ENCODE measurements at places on chromosomes 1 and 21. TPM values are rescaled to one million over a fixed set of nuclear protein-coding genes. Genes with fewer than 3 reads are reported as not detected.

RNU1-3 gene
- 29,651 TPM for total RNA-seq

ZNF697 gene
- total RNA-seq, result 13.8 TPM

C8A gene
- total RNA-seq, result not detected

PEAR1 gene
- total RNA-seq, result 12.7 TPM

CCDC27 gene
- not detected for total RNA-seq

GNB1 gene
- total RNA-seq, result 238 TPM

C8B gene
- not detected for total RNA-seq

SMCP gene
- not detected for total RNA-seq

NPHS2 gene
- not detected for total RNA-seq

C2CD4D gene
- total RNA-seq, result not detected

DNA sequence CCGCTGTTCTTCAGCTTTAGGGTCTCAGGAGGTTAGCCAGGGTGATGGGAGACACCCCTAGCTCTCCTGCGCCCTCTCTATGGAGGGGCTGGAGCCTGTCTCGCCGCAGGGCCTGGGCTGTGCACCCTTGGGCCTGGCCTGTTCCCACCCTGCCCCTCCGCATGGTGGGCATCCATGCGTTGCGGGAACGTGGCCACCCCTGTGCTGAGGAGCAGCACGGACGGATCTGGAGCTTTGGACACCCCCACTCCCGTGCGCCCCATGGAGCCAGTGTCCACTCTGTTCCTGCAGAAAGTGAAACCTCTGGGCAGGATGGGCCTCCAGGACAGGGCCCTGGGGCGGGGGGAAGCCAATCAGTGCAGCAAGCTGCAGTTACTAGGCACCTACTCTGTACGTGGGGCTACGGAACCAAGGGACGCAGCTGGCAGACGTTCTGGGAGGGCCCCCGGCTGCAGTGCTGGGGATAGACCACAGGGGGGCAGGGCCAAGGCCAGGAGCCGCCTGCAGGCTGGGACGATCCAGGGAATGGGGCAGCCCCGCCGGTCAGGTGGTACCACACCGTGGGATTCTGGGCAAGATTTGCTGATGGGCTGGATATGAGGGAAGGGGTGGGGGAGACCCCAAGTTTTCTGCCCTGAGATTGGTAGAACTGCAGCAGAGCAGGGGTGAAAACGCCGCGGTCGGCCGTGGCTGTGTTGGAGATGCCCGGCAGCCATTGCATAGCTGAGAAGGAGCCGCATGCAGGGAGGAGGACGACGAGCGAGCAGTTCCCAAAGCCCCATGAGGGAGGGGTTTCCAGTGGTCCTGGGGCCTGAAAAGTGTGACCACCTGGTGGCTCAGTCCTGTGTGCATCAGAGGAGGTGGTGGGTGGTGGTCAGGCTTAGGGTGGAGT lies 43.3 kb downstream of the TP73 start:
- peaks cover 34% of the 10 kb centered on the region for H3K4me1 ChIP-seq
- DNase-seq, result no peak
- H3K27ac ChIP-seq, result no peak overlapping the region
- H3K4me3 ChIP-seq, result no peak overlapping the region

DNA sequence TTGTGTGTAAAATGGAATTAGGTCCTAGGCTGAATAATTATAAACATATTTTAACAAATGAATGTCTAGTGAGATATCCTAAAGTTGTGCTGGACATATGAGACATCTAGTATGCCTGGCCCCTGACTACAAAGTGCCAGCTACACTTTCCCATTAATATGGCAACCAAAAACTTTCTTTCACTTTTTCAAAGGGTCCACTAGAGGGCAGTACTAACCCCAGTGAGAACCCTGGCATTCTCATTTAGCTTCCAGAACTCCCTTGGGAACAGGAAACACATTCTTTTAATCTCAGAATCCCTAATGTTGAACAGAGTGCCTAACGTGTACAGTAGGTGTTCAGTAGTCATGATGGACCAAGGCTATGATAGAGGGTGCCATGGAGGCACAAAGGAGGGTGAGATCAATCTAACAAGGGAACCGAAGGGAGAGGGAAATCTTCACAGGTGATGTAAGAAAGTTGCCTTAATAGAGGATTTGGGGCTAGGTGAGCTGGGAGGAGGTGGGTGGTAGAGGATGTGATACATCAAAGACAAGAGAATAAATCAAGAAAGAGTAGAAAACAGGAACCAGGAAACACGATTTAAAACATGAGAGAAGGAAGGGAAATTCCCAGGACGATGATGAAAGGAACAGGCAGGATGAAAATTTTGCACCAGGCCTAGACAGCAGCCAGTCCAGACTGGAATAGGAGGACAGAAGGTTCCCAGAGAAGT lies 41.6 kb downstream of the NSL1 start:
- no peak for DNase-seq
- no peak overlapping the region for H3K4me3 ChIP-seq
- no peaks in the 10 kb centered on the region for H3K4me1 ChIP-seq
- no peak overlapping the region for H3K27ac ChIP-seq
- H3K36me3 ChIP-seq, result no peaks in the 10 kb centered on the region

DNA sequence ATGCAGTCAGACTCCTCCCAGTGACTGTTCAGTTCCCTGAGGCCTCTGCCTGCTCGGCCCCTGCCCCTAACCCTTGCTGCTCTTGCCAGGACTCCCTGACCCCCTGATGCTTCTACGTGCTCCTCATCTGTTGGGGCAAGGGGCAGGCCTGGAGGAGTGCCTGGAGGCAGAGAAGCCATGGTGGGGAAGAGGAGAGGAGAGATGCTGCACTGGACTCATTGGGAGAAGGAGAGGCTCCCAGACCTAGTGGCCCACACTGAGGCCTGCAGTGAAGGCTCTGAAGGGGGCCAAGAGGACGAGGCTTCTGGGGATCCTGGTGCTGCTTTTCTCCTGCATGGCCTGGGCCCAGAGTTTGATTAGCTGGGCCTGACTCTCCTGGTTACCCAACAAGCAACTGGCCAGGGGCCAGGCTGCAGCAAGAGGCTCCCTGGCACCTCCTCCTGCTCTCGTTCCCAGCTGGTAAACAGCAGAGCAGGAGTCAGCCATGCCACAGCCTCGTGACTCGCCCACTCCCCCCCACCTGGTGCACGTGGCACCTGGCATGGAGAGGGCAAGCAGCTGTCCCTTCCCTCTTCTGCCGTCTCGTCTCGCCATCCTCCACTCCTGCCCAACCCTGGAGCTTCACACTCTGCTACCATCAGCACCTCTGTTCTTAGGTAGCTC lies 847 bp upstream of the RORC start:
- H3K27me3 ChIP-seq, result peaks cover 7% of the 10 kb centered on the region
- H3K27ac ChIP-seq, result no peak overlapping the region
- peaks cover 27% of the 10 kb centered on the region for H3K4me1 ChIP-seq

DNA sequence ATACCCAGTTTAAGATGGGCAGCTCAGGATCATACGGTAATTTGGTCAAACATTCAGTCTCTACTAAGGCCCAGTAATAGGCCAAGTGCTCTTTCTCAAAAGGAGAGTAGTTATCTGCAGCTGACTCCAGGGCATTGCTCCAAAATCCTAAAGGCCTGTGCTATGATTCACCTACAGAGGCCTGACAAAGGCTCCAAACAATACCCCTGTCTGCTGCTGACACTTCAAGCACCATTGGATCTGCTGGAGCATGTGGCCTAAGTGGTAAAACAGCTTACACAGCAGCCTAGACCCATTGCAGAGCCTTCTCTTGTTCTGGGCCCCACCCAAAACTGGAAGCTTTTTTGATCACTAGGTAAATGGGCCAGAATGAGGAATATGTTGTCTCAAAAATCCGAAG lies 22.8 kb downstream of the SLAMF7 start:
- H3K27ac ChIP-seq, result no peak overlapping the region
- no peak overlapping the region for H3K4me3 ChIP-seq
- no peaks in the 10 kb centered on the region for H3K4me1 ChIP-seq
- no peaks in the 10 kb centered on the region for H3K36me3 ChIP-seq

- no peaks in the 10 kb centered on the region for H3K36me3 ChIP-seq
- H3K4me3 ChIP-seq, result no peak overlapping the region
- DNase-seq, result no peak
- no peak overlapping the region for H3K27ac ChIP-seq
Measured at GRCh38 chr1:4033129-4033676, 133.1 kb upstream of the C1orf174 start.

DNA sequence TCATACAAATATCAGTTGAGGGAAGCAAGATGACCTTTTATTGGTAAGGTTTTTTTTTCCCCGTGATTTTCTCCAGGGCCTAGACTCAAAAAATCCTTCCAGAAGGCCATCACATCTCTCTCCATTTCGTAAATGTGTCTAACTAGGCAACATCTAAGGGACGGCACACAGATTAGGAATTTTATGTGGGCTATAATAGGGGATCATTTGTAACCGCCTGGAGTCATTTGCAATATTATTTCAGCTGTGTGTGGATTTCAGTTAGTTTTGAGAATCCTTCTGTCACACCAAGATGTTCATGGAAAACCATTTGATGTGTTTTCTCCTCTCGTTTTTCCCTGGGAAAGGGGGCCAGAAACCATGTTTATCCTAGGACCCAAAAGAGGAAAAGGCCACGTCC lies 63.1 kb downstream of the ATP5PO start:
- H3K27ac ChIP-seq, result peak overlapping the region; percentile 64
- peaks cover 3% of the 10 kb centered on the region for H3K4me1 ChIP-seq
- no peaks in the 10 kb centered on the region for H3K27me3 ChIP-seq
- H3K4me3 ChIP-seq, result no peak overlapping the region
- H3K36me3 ChIP-seq, result peaks cover 31% of the 10 kb centered on the region

- H3K4me1 ChIP-seq, result peaks cover 20% of the 10 kb centered on the region
- no peak overlapping the region for H3K27ac ChIP-seq
- H3K27me3 ChIP-seq, result no peaks in the 10 kb centered on the region
- H3K4me3 ChIP-seq, result peak overlapping the region; percentile 80
Measured at GRCh38 chr1:151540982-151541377, 871 bp downstream of the TUFT1 start.

GRCh38 chr1:32818804-32819541 lies 1.5 kb downstream of the S100PBP start:
- peaks cover 24% of the 10 kb centered on the region for H3K4me1 ChIP-seq
- no peaks in the 10 kb centered on the region for H3K36me3 ChIP-seq
- H3K4me3 ChIP-seq, result peak overlapping the region; percentile 86
- DNase-seq, result no peak
- no peaks in the 10 kb centered on the region for H3K27me3 ChIP-seq

GRCh38 chr1:2425892-2426291 lies 13.5 kb upstream of the PEX10 start:
- DNase-seq, result no peak
- H3K36me3 ChIP-seq, result no peaks in the 10 kb centered on the region
- no peak overlapping the region for H3K4me3 ChIP-seq
- H3K27ac ChIP-seq, result peak overlapping the region; percentile 49

GRCh38 chr1:3174487-3175247 lies 105.7 kb downstream of the PRDM16 start:
- H3K4me1 ChIP-seq, result peaks cover 67% of the 10 kb centered on the region
- peaks cover 13% of the 10 kb centered on the region for H3K36me3 ChIP-seq

DNA sequence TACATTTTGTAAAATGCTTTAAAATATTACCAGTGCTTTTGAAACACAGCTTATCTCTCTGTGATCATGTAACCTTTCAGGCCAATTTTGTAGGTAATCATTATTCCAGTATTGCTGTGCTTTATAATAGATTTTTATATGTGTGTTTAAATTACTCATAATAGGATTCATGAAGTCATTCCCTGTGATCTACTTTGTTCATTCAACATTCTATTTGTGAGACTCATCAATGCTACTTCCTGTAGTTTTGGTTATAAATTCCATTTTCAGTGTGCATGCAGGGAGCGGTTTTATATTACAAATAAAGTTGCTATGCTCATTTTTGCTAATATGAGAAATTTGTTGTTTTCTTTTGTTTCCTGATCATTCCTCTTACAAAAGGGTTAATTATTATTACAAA lies 4.1 kb upstream of the OR2M5 start:
- H3K4me1 ChIP-seq, result no peaks in the 10 kb centered on the region
- no peak overlapping the region for H3K27ac ChIP-seq
- no peaks in the 10 kb centered on the region for H3K27me3 ChIP-seq
- H3K36me3 ChIP-seq, result no peaks in the 10 kb centered on the region
- no peak for DNase-seq

- DNase-seq, result no peak
- H3K36me3 ChIP-seq, result no peaks in the 10 kb centered on the region
- no peaks in the 10 kb centered on the region for H3K27me3 ChIP-seq
- no peak overlapping the region for H3K4me3 ChIP-seq
- no peak overlapping the region for H3K27ac ChIP-seq
Measured at GRCh38 chr21:40512590-40512989, 334.4 kb downstream of the DSCAM start.

DNA sequence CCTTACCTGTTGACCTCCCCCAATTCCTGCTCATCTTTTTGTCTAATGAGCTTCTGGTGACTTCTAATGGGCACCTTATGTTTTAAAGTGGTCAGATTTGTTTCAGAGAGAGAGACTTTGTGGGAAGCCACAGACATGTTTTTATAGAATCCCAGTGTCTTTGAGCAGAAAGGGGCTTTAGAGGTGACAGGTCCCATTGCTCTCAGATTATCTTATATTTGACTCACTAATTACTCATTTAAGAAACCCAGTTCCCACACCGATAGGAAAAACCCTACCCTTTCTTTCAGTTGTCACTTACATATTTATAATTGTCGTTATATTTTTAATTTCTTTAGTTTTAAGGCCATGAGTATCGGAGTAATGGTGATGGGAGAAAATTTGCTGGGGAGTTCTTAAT lies 215.5 kb downstream of the CAMTA1 start:
- H3K4me1 ChIP-seq, result peaks cover 10% of the 10 kb centered on the region
- H3K27ac ChIP-seq, result no peak overlapping the region
- no peaks in the 10 kb centered on the region for H3K36me3 ChIP-seq
- DNase-seq, result no peak

DNA sequence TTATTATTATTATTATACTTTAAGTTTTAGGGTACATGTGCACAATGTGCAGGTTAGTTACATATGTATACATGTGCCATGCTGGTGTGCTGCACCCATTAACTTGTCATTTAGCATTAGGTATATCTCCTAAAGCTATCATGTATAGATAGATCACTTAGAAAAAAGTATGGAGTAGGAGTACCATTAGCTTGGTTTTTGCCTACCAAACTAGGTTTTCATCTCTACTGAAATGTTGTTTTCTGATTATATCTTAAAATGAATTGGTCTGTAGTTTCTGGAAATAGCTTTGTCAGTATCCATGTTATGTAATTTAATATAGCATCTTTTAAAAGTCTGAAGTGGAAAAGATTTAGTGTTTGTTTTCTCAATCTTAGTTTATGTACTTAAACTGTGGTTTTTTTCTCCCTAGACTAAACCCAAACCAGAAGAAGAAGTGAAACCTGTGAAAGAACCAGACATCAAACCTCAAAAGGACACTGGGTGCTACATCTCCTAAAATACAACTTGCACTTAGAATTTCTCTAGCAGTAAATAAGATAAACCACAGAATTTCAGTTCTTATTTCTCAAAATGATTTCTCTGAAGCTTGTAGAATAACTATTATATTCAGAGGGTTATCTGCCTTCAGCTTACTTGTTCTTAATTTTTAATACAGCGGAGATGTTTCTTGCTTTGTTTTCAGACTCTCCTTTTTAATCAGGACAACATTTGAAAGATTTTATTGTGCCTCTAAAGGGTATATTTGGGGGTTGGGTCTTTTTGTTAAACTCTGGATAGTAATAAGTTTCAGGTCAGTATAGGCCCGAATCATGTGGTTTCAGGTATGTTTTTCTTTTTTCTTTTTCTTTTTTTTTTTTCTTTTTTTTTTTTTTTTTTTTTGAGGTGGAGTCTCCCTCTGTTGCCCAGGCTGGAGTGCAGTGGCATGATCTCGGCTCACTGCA lies 4.5 kb upstream of the FAM177B start:
- no peak overlapping the region for H3K27ac ChIP-seq
- H3K4me3 ChIP-seq, result no peak overlapping the region
- DNase-seq, result no peak
- H3K36me3 ChIP-seq, result peaks cover 3% of the 10 kb centered on the region
- no peaks in the 10 kb centered on the region for H3K4me1 ChIP-seq
